ENCODE measurements at places on chromosomes 12 and 14.

DNA sequence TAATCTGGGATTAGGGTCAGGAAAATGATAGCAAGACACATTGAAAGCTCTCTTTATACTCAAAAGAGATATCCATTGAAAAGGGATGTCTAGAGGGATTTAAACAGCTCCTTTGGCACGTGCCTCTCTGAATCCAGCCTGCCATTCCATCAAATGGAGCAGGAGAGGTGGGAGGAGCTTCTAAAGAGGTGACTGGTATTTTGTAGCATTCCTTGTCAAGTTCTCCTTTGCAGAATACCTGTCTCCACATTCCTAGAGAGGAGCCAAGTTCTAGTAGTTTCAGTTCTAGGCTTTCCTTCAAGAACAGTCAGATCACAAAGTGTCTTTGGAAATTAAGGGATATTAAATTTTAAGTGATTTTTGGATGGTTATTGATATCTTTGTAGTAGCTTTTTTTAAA is 25.4 kb upstream of the PLEKHD1 start:
- DNase-seq = no peak

- no peak for DNase-seq
Measured at GRCh38 chr14:70879448-70879847, 27.8 kb upstream of the PCNX1 start.

DNA sequence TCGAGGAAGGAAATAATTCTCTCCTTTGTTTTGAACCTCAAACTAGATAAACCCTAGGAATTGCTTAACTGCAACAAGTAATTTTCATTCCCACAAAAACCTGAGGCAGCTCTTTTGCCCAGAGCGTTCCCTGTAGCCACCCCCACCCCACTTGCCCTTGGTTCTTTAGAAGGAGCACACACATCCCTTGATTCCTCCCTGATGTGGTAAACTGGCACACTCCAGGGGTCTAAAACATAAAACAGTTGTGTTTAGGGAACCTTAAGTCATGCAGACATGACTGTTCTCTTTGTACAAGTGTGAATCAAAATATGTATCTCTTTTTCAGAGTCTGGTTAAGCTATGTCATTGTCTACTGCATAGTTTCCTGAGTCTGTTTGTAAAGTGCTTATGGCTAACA is 14.0 kb downstream of the MAPK1IP1L start:
- no peak for DNase-seq

GRCh38 chr14:59465316-59466135 is at the start of gene GPR135:
GPR135 (minus strand) TSS chr14:59465380; CDS start chr14:59465226, 154 bp downstream.
- no peak for DNase-seq

DNA sequence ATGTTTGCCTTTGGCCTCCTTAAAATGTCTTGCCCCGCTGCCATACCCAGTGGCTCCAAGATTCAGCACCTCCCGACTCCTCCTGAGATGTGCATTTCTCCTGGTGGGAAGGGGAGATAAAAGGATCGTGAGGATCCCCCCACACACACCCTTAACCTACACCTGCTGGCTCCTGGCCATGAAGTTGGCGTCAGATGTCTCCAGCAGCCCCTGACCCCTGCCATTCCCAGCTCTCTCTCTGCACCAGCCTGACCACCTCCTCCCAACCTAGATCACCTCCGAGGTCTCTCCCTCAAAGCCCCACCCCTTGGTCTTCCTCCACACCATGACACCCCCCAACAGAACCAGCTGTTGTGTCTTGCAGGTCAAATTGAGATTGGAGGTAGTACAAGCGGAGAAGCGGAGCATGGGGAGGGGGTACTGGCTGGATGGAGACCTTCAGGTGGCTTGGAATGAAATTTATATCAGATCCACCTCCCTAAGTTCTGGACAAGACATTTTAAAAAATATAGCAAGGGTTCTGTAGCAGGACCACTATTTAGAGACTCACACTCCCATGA is 151.1 kb upstream of the FKBP4 start:
- DNase-seq = no peak

DNA sequence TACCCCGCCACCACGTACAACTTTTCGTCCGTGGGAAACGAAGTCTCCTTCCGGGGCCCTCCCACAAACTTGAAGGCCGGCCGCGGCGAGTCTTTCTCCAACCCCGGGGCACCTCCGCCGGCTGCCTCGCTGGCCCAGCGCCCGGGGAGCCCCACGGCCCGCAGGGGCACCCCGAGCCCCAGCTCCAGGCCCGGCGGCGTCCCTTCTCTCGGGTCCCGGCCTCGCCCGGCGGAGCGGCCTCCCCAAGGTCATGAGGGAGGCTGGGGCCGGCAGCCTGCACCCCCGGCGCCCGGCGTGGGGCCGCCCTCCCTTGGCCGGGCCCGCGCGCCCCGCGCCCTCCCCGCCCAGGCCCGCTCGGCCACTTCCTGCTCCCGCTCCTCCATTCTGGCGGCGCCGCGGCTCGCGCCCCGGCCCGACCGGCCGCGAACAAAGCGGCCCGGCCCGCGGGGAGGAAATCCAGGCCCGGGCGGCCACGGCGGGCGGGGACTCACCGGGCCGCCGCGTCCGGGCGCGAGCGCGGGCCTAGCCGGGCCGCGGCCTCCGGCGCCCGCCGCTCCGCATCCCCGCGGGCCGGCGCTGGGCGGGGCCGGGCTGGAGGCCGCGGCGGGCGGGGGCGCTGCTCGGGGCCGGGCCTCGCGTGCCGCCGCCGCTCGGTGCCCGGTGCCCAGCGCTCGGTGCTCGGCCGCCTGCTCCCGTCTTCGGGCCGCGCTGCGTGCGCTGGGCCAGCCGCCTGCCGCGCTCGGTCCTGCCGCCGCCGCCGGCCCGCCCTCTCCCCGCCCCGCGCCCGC is at the start of gene AKT1:
Gene AKT1, minus strand, starts transcription at position 756 of the 788 bp plus-strand sequence. CDS start 3,105 bp downstream, outside the sequence.
- DNase-seq = peak; percentile 33

- DNase-seq = peak; percentile 49
Measured at GRCh38 chr14:76883447-76883846, 57.2 kb downstream of the LRRC74A start.

- DNase-seq = no peak
Measured at GRCh38 chr12:44618946-44619345, 257.2 kb downstream of the NELL2 start.
